ENCODE measurements at places on chromosomes 3 and 15.

- no peak for DNase-seq
Observed at GRCh38 chr3:63128380-63128779, 149.7 kb upstream of the SYNPR start.

GRCh38 chr15:52397118-52397517 lies 101.5 kb upstream of the MYO5C start:
- no peak for DNase-seq

DNA sequence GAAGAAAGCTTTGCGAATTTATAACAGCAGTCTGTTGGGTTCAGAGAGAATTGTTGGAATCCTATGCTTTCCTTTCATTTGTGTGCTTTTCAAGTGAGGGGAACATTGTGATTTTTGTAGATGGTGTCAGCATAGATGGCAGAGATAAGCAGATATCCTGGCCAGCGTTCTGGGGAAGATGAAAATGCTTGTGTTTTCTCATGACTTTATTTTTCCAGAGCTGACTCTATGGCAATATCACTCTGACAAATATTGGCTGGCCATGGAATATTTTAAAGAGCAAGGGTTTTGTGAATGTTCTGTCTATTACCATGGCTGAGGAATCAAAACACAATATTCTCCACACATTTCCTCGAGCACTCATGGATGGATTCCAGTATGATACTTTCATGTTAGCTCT lies 108.8 kb downstream of the MITF start:
- no peak for DNase-seq

DNA sequence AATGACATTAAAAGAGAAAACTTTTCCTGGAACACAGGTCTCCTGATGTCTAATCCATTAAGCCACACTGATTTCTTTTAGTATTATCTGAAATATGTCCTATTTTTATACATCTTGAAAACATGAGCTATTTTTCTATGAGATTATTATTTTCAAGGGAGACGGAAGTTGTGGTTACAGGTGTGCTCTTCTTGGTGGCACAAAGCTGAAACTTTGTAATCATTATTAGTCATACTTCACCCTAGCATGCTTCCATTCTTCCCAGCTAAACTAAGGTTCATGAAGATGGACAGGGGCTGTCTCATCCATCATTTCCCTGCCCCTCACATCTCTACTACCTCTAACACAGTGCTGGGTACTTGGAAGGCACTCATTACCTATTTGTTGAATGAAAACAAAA lies 85.6 kb upstream of the POU1F1 start:
- DNase-seq = no peak

All from T-helper 17 cell (primary cell).